ENCODE measurements at places on chromosomes 5 and 9.
A peak's percentile ranks its signal among the peaks of the same experiment; 100 is the strongest.

GRCh38 chr5:172721455-172722326 is 49.3 kb downstream of the DUSP1 start:
- no peak for DNase-seq

- DNase-seq, result no peak
Observed at GRCh38 chr9:133477992-133478850, 678 bp downstream of the SLC2A6 start.

DNA sequence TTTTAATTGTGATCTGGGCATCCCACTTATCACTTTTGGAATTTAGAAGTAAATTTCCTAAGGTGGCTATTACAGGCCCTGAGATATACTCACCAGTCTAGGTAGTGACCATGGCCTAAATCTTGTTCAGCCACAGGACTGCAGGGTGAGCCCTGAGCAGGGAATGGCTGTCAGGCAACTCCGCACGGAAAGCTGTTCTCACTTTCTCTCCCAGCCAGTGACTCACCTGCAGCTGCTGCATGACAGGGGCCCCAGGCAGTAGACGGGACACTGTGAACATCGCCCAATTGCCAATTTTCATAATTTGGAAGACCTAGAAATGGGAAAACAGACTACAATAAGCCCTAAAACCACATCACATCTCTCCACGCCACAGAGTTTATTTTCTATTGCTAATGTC is 69.6 kb upstream of the TAF1L start:
- no peak for DNase-seq

DNA sequence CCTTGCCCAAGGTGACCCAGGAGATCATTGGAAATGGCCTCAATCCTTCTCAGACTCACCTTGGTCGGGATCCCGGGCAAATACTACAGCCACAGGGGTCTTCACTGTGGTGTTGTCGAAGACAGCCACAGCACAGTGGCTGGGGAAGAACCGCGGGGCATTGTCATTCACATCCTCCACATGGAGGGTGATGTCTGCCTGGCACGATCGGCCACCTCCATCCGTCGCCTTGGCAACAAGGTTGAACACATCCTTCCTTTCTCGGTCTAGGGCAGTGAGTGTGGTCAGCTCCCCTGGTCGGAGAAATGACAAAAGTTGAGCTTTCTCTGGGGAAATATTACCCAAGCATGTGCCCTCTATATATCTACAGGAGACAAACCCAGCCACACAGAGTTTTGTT is 56.8 kb downstream of the FAT2 start:
- DNase-seq, result no peak

DNA sequence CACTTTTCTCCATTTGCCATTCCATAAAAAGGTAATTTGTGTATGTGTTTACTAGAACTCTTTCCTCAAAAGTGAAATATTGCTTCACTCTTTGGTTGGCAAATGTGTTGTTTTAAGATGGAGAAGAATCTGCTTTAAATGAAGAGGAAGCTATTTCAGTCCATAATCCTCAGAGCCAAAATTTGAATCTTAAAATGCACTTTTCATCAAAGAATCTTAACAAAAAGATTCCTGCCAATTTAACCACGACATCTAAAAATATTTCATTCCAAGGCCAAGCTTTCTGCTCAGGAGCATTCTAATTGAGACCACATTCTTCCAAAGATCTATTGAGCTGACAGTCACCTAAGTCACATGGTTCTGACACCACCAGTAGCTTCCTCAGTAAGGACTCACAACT is 7.5 kb downstream of the GABRB2 start:
- no peak for DNase-seq

DNA sequence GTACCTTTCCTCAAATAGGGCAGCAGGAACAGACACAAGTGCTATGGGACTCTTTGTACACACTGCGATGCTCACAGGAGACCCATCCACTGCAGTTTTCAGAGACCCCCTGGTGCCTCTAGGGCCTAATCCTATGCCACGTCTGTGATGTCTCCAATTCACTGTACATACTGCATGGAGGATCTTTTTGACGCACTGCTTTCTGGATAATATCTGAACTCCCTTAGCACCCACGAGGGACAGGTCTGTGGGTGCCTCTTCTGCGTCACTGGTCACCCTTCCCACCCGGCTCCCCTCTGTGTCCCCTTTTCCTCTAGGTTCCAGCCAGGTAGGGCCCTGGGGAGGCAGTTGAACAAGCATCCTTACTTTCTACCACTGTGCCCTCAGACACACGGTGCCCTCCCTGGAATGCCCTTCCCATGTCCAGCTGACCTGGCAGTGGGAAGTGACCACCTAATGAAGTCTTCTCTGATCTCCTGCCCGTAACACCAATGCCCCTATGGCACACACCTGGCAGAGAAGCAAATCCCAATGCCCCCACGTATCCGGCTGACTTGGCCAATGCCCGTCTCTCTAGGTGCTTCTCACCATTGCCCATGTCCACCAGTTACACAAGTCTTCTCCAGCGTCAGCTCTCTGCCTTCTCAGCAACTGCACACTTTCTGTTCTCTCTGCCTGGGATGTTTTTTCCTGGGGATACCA is 41.5 kb downstream of the FOXI1 start:
- no peak for DNase-seq

DNA sequence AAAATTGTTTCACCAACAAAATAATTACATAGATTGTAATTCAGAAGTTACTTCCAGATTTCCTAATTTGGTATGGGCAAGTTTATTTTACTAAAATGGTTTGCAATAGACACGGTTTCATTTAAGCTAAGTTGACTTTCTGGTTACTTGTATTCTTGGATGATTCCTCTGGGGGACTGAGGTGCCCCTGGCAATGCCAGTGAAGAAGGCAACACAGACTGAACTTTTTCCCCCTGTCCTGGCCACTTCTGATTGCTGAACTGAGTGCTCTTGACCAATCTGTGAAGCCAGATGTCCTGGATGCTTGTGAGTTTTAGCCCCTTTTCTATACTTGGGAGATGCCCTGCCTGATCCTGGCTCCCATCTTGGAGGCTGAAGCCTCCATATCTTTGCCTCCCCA is 66.3 kb upstream of the FANCC start:
- DNase-seq, result no peak

- DNase-seq, result no peak
Observed at GRCh38 chr5:107289030-107289714, 381.6 kb downstream of the EFNA5 start.

DNA sequence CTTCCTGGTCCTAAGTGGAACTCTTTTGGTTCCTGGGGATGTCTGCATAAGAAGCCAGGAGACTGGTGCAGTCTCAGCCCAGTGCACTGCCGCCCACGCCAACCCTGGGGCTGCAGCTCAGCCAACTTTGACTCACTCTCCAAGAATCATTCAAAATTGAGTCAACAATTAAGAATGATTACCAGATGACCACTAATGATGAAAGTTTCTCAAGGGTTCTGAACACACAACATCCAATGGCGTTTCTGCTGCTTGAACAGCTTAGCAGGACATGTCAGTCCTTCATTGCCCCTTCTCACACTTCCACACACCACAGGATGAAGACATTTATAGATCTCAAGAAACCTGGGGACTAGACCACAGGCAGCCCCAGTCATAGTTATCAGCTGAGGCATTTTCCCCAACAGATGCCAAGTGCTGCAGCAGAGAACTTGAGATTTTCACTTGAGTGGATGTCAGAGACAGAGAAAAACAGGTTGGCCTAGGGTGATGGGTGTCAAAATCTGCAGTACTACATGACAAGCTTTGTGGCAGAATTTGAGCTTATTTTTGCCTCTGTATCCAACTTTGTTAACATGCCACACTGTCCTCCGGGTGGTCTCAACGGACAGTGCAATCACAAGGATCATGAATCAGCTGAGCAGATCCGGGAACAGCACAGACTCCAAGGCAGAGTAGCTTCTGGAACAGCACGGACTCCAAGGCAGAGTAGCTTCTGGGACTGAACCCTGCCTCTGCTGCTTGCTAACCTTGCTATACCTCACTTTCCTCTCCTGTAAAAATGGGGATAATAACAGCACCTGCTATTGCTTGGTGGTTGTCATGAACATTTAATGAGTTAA is 356.1 kb downstream of the SPOCK1 start:
- no peak for DNase-seq

- DNase-seq, result no peak
Observed at GRCh38 chr9:95627802-95628201, 111.0 kb upstream of the PTCH1 start.

- DNase-seq, result no peak
Observed at GRCh38 chr9:81268048-81268447, 421.3 kb downstream of the TLE1 start.

GRCh38 chr9:95266649-95267048 is 50.9 kb downstream of the FANCC start:
- DNase-seq, result no peak

DNA sequence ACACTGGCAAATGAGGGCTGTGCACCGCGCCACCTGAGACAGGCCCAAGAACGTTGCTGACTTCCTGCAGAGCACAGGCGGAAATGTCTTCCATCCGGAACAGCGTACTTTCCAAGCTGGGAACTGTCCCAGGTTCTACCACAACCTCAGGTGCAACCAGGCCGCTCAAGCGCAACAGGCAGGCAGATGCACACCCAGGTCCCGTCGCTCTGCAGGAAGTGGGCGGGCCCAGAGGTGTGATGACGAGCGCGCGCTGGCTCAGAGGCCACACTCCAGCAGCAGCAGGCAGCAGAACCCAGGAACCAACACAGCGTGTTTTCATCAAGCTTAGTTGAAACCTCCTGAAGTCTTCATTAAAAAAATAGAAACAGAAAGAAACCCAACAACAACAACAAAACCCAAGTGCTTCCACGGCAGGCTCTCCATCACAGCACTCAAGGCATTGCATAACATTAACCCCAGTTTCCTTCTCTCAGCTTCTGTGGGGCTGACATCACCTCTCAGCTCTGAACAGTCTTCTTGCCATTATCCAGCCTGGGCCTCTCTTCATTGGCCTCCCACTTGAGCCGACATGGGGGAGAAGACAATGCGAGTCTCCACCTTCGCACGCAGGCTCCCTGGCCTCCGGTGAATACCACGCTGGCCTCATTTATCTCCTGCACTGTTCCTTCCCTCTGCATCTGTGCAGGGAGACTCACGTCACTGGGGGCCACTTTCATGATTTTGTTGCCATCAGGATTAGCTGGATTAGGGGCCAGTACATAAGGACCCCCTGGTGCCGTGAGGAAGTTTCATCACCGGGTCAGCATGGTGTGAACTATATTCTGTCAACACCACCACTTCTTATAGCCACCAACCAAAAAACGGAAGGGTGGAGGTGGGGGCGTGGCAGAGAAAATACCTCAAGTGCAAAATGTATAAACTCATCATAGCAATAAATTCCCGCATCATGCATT is 22.1 kb downstream of the PTCH1 start:
- DNase-seq, result peak; percentile 46

GRCh38 chr5:34944044-34944443 is 14.7 kb downstream of the DNAJC21 start:
- no peak for DNase-seq

DNA sequence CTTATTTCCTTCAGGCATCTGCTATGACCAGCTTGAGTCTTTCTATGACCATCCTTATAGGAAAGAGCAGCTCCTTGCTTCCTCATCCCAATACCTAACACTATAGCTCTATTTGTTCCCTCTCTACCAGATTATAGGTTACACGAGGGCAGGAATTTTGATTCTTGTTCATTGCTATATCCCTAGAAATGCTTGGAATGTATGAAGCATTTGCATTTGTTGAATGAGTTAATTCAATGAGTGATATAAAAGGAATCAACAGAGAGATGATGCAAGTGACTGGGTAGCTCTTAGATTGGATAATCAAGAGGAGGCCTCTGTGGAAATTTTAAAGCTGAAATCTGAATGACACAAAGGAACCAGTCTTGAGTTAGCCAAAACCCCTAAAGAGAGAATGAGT is 13.9 kb downstream of the ZCCHC9 start:
- no peak for DNase-seq

- DNase-seq, result no peak
Observed at GRCh38 chr9:20906326-20906725, 125.1 kb downstream of the HACD4 start.

GRCh38 chr9:92501671-92502393 is 19.5 kb upstream of the ASPN start:
- DNase-seq, result no peak

DNA sequence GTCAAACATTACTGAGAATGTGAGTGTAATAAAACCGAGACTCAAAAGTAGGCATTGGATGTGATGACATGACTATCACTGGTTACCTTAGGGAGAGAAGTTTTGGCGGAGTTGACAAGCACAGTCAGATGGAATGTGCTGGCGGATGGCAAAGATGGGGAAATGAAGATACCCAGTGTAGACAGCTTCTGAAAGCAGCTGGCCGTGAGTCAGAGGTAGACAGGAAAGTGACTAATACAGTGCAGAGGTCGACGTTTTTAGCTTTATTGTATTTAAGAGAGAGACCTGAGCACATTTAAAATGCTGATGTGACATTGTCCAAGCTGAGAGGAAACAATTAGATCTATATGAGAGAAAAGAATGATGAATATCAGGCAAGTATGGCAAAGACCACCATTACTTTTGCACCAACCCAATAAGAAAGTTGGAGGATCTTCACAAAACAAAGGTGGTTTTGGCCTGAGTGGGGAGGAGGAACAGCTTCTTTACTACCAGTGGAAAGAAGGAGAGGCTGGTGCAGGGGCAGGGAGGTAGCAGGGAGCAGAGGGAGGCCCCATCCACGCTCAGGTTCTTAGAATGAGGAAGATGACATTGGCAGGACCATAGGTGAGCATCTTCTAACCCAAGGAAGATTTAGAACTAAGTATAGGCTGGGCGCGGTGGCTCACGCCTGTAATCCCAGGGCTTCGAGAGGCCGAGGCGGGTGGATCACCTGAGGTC is 36.7 kb upstream of the KCNIP1 start:
- DNase-seq, result no peak

DNA sequence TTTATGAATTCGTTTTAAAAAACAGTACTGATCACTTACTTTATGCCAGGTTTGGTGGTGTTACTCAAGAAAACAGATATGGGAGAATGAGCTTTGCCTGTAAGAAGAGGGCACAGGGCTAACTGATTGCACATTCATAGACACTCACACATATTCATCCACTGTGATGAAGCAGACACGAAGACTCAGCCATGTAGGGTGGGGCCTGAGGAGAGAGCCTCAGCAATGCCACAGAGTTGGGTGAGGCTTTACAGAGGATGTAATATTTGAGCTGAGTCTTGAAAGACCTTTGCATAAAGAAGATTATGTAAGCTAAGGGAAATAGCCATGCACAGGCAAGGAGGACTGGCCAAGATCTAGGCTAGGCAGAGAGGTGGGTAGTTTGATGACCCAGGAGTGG is 472.8 kb downstream of the PSAT1 start:
- DNase-seq, result no peak

- no peak for DNase-seq
Observed at GRCh38 chr5:179906795-179907555, 722 bp downstream of the TBC1D9B start.

GRCh38 chr9:70043285-70043684 is 363 bp upstream of the MAMDC2 start:
- DNase-seq, result no peak

DNA sequence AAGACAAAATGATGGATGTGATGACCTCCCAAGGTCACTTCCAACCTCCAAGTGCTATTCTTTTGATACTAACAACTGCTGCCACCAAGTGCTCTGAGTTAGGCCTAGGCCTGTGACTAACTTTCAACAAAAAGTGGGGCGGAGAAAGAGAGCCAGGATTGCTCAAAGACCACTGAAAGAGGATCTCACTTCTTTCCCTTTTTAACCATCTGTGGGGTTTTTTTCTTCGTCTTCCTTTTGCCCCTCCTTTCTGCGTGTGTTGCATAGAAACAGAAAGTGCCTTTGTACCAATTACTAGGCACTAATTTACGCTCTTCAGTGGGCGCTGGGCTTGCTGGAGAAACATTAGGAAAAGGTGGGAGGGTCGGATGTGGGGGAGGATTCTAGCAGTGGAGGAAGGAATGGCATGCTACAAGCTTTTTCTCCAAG is 8.0 kb downstream of the KLF9 start:
- DNase-seq, result no peak

Measured in activated CD4-positive, CD25-positive, alpha-beta regulatory T cell (primary cell).